H9 (cell line): ENCODE measurements at places on chromosomes 13 and 19.
A peak's percentile ranks its signal among the peaks of the same experiment; 100 is the strongest.

- H3K36me3 ChIP-seq: peaks cover 7% of the 10 kb centered on the region
- H3K4me3 ChIP-seq: no peak overlapping the region
- no peak for DNase-seq
- H3K27ac ChIP-seq: no peak overlapping the region
- no peaks in the 10 kb centered on the region for H3K27me3 ChIP-seq
Measured at GRCh38 chr13:95870421-95870820, 182.8 kb downstream of the UGGT2 start.

DNA sequence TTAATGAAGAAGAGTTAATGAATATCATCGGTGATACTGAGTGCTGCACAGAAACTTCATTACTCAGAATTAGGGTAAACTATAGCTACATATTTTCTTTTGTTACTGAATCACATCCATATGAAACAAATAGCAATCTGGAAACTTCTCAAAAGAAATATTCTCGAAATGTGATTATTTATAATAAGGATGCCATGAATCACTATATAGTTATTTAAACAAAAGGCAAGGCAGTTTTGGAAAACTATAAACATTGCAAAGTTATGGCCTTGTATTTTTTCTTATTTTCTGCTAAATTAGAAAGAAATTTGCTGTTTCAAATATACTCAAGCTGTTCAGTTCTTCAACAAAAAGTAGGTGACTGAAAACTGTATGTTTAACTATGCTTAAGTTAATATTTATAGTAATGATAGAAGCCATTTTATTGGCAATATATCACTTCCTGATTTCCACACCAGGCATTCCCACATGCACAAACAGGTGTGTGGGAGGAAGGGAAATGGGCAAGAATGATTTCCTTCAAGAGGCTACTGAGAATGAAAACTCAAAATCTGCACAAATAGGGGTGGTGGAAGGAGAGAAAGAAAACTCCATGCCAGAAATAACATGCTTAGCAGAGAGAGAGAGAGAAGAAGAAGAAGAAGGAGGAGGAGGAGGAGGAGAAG lies 74.5 kb upstream of the FRY start:
- no peak for DNase-seq
- no peak overlapping the region for H3K4me3 ChIP-seq
- no peaks in the 10 kb centered on the region for H3K27me3 ChIP-seq
- no peak overlapping the region for H3K27ac ChIP-seq

DNA sequence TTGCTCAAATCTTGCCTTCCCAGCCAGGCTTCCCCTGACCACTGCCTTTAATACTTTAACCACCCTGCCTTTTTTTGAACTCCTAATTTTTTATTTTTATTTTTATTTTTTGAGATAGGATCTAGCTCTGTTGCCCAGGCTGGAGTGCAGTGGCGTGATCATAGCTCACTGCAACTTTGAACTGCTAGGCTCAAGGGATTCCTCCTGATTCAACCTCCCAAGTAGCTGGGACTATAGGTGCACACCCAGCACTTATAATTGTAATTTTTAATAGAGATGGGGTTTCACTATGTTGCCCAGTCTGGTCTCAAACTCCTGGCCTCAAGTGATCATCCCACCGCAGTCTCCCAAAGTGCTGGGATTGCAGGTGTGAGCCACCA lies 21.7 kb upstream of the FBXO27 start:
- H3K4me1 ChIP-seq: no peaks in the 10 kb centered on the region
- no peaks in the 10 kb centered on the region for H3K36me3 ChIP-seq
- no peak overlapping the region for H3K27ac ChIP-seq
- no peak for DNase-seq
- H3K27me3 ChIP-seq: no peaks in the 10 kb centered on the region

GRCh38 chr19:8083141-8083540 lies 30.6 kb downstream of the CCL25 start:
- no peak for DNase-seq
- no peak overlapping the region for H3K27ac ChIP-seq
- H3K27me3 ChIP-seq: no peaks in the 10 kb centered on the region
- peaks cover 19% of the 10 kb centered on the region for H3K36me3 ChIP-seq

GRCh38 chr19:3253270-3253669 lies 28.8 kb downstream of the CELF5 start:
- no peak overlapping the region for H3K4me3 ChIP-seq
- H3K4me1 ChIP-seq: no peaks in the 10 kb centered on the region
- DNase-seq: no peak
- peaks cover 32% of the 10 kb centered on the region for H3K36me3 ChIP-seq
- no peaks in the 10 kb centered on the region for H3K27me3 ChIP-seq
- no peak overlapping the region for H3K27ac ChIP-seq

- DNase-seq: no peak
- no peak overlapping the region for H3K4me3 ChIP-seq
- H3K36me3 ChIP-seq: no peaks in the 10 kb centered on the region
- no peaks in the 10 kb centered on the region for H3K27me3 ChIP-seq
- H3K4me1 ChIP-seq: no peaks in the 10 kb centered on the region
- no peak overlapping the region for H3K27ac ChIP-seq
Measured at GRCh38 chr13:20401531-20401930, 124.1 kb downstream of the CRYL1 start.

DNA sequence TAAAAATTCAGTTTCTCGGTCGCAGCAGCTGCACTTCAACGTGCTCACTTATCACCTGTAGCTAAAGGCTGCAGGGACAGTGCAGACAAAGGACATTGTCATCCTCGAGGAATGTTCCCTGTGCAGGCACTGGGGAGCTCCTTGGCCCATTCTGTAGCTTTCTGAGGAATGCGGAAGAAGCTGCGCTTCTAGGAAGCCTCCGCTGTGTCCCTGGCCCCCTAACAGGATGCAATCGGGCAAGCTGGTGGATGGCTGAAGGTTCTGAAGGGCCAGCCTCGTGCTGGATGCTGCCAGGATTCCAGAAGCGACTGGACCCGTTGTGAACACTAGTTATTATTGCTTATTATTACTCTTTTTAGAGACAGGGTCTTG lies 8.1 kb downstream of the ANO8 start:
- H3K27me3 ChIP-seq: no peaks in the 10 kb centered on the region
- no peaks in the 10 kb centered on the region for H3K4me1 ChIP-seq
- H3K4me3 ChIP-seq: peak overlapping the region; percentile 81

DNA sequence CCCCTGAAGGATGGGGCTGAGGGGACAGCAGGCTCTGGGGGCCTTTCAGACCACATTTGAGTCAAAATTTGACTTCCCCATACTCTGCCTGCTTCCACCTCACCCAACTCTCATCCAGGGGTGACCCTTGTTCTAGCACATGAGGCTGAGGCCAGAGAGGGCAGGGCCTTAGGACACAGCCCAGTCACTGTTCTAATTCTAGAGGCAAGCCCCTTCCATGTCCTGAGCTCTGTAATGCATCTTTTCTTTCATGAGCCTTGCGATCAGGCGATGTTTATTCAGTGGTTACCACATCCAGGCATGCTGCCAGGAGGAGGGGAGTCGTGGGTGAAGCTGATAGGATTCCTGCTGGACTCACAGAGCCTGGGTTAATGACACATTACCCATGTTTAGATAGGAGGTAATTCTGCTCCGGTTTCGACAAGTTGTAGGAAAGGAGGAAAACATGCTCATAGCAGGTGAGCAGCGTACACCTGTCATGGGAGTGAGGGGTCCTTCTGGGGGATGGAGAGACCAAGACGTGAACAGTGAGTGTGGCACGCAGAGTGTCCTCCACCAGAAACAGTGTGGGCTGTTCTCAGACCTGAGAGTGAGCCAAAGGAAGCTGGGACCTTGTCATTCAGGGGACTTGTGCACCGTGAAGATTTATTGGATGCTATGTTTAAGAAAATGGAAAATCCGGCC lies 9.3 kb downstream of the RPS9 start:
- H3K27ac ChIP-seq: no peak overlapping the region
- DNase-seq: no peak
- peaks cover 49% of the 10 kb centered on the region for H3K36me3 ChIP-seq
- H3K4me1 ChIP-seq: no peaks in the 10 kb centered on the region

- H3K36me3 ChIP-seq: peaks cover 3% of the 10 kb centered on the region; the same call in 2 of the 3 replicates
- H3K4me3 ChIP-seq: no peak overlapping the region
- H3K4me1 ChIP-seq: no peaks in the 10 kb centered on the region
Measured at GRCh38 chr13:48220592-48220980, 12.4 kb upstream of the ITM2B start.

- H3K36me3 ChIP-seq: peaks cover 2% of the 10 kb centered on the region; the same call in 2 of the 3 replicates
- H3K27me3 ChIP-seq: no peaks in the 10 kb centered on the region
- DNase-seq: no peak
- peak overlapping the region; percentile 77 for H3K4me3 ChIP-seq
- H3K4me1 ChIP-seq: no peaks in the 10 kb centered on the region; the same call in 1 of the 2 replicates
Measured at GRCh38 chr19:18119013-18119716, 21.6 kb downstream of the MAST3 start.

- no peaks in the 10 kb centered on the region for H3K4me1 ChIP-seq
- no peaks in the 10 kb centered on the region for H3K27me3 ChIP-seq
- peaks cover 2% of the 10 kb centered on the region; the same call in 2 of the 3 replicates for H3K36me3 ChIP-seq
- no peak for DNase-seq
Measured at GRCh38 chr13:84847107-84847506, 952.1 kb downstream of the SLITRK6 start.

- peak overlapping the region; percentile 61 for H3K4me3 ChIP-seq
- no peaks in the 10 kb centered on the region; the same call in 2 of the 3 replicates for H3K36me3 ChIP-seq
- peak; percentile 80 for DNase-seq
- H3K27ac ChIP-seq: no peak overlapping the region
- H3K4me1 ChIP-seq: no peaks in the 10 kb centered on the region
- peaks cover 85% of the 10 kb centered on the region for H3K27me3 ChIP-seq
Measured at GRCh38 chr13:27797228-27797624, 4.9 kb downstream of the GSX1 start.

DNA sequence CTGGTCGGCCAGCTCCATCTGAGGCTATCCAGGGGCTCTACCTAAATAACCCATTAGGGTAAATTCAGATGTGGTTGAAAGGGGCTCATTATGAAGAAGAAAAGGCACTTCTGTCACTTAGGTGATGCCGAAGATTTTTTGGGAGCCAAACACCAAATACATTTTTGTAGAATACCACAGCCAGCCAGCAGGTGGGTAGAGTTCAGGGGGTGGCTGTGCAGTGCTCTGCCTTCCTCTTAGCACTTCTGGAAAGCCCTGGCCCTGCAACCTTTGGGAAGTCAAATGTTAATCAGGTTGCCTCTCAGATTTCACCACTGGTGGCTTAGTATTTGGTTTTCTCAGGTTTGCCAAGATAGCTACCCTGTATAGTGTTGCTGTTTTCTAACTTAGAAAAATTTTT lies 18.5 kb upstream of the GPR18 start:
- peaks cover 11% of the 10 kb centered on the region; the same call in 1 of the 2 replicates for H3K36me3 ChIP-seq
- DNase-seq: no peak
- H3K27me3 ChIP-seq: no peaks in the 10 kb centered on the region
- no peak overlapping the region for H3K4me3 ChIP-seq

GRCh38 chr19:35000647-35001501 lies 751 bp downstream of the GRAMD1A start:
- no peak overlapping the region for H3K27ac ChIP-seq
- peak overlapping the region; percentile 98 for H3K4me3 ChIP-seq
- H3K4me1 ChIP-seq: peaks cover 3% of the 10 kb centered on the region; the same call in 1 of the 2 replicates
- H3K27me3 ChIP-seq: no peaks in the 10 kb centered on the region
- H3K36me3 ChIP-seq: peaks cover 33% of the 10 kb centered on the region

DNA sequence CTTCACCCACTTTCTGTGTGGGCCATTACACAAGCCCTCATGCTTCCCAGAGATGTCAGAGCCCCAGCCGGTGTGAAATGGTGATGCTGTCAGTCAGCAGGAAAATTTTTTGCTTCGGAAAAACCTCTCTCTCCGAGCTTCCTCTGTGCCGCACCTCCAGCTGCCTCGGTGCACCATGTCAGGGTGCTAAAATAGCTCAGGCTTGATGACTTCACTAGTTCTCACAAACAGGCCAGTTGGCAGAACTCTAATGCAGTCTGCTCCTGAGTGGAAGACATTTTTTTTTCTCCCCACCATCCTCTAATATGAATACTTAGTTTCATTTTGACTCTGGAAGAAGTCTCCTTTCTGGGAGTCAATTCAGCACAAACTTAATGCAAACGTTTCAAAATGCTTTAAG lies 71.3 kb downstream of the KLF12 start:
- no peaks in the 10 kb centered on the region for H3K27me3 ChIP-seq
- H3K4me3 ChIP-seq: no peak overlapping the region
- no peak for DNase-seq
- no peaks in the 10 kb centered on the region for H3K4me1 ChIP-seq

DNA sequence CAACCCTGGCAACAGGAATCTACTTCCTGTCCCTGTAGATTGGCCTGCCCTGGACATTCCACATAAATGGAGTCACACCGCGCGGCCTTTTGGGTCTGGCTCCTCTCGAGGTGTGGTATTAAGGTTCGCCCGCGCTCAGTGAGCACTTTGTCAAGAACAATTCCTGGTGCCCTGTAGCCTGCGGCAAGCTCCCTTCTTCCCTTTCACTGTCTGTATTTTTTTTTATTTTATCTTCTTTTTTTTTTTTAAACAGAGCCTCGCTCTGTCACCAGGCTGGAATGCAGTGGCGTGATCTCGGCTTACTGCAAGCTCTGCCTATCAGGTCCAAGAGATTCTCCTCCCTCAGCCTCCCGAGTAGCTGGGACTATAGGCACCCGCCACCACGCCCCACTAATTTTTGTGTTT lies 28.3 kb downstream of the PEX11G start:
- H3K4me1 ChIP-seq: no peaks in the 10 kb centered on the region
- H3K4me3 ChIP-seq: no peak overlapping the region
- H3K27me3 ChIP-seq: no peaks in the 10 kb centered on the region
- no peak for DNase-seq
- peaks cover 70% of the 10 kb centered on the region for H3K36me3 ChIP-seq
- H3K27ac ChIP-seq: no peak overlapping the region

- no peak overlapping the region for H3K4me3 ChIP-seq
- no peaks in the 10 kb centered on the region; the same call in 1 of the 2 replicates for H3K4me1 ChIP-seq
- no peak for DNase-seq
Measured at GRCh38 chr13:28282451-28282850, 144.1 kb downstream of the PAN3 start.
